NCI-H2171 treated with DMSO at 0.1 percent for 48 hours (cell line): ENCODE measurements at places on chromosomes 6 and 20.
A peak's percentile ranks its signal among the peaks of the same experiment; 100 is the strongest.

- no peak for DNase-seq
Observed at GRCh38 chr6:170127151-170127550, 163.7 kb downstream of the DLL1 start.

DNA sequence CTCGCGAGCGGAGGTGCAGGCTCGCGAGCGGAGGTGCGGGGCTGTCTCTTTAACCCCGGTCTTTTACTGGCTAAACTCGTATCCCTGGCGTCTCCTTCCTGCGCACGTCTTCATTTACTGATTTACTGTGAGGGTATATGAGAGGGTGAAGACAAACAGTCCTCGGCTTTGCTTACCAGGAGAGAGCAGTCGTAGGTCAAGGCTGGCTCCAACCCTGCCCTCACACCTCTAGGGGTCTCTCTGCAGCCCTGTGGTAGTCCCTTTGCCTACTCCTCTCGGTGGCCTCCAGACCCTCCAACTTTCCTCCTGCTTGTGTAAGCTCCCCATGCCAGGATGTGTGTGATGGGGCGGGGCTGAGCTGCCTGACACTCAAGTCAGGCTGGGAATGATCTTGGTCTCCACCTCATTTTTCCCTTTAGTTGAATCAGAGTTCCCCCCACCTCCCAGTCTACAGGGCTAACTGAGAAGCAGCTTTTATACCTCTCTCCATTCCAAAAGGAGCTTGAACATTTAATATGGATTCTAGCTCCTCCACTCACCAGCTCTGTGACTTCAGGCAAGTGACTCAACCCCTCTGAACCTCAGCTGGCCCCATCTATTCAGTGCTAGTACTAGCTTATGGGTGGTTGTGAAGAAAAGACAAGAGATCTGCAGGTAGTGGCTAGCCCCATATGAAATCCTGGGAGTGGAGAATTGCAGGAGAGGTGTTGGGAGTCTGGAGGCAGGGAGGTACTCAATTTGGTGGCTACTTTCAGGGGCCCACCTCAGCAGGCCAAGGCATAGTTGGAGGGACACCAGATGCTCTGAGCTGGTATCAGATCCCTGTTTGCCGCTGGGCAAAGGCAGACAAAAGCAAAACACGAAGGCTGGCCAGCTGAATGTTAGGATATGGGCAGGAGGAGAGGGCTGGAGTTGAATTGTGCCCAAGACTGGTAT lies 902 bp downstream of the SLC29A1 start:
- no peak for DNase-seq

DNA sequence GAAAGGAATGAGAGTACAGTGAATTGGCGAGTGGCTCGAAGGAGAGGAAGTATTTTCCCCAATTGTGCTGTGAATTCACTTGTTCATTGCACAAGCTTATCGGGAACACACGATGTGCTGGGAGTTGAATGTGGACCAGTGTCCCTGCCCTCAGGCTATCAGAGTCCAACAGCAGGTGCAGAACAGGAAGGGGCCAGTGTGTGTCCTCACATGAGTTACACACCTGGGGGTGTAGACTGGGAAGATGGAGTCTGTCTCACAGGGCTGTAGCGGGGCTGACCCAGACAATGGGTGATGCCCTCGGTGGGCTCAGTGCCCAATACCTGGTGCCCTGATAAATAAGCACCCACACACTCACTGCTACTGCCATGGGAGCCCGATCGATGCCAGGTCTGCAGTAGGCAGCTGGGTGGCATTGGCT lies 14.4 kb downstream of the DUSP22 start:
- DNase-seq, result no peak

- DNase-seq, result peak; percentile 6
Observed at GRCh38 chr6:22838345-22838744, 269.0 kb downstream of the HDGFL1 start.

- no peak for DNase-seq
Observed at GRCh38 chr6:110327391-110327790, 30.8 kb downstream of the METTL24 start.

- no peak for DNase-seq
Observed at GRCh38 chr6:2552526-2553154, 198.1 kb downstream of the MYLK4 start.

DNA sequence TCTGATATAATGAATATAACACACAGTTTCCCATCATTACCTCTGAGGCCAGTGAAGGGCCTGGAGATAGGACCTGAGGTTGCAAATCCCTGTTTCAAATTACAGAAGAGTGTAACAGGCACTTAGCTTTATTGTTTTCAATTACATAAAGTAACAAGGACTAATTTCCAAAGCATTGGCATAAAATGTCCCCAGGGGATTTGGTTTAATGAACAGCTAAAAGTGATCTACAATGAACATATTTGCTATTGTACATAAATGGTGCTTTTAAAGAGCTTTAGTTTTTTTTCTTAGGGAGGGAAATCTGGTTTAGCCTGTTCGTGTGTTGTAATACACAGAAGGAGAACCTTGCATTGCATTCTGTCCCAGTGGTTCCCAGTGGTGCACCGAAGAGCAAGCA lies 54.4 kb downstream of the HMGN3 start:
- DNase-seq, result no peak

GRCh38 chr6:140779991-140780596 lies 1352.6 kb upstream of the GJE1 start:
- DNase-seq, result no peak

- peak; percentile 32 for DNase-seq
Observed at GRCh38 chr6:106165885-106166485, 79.8 kb downstream of the PRDM1 start.

DNA sequence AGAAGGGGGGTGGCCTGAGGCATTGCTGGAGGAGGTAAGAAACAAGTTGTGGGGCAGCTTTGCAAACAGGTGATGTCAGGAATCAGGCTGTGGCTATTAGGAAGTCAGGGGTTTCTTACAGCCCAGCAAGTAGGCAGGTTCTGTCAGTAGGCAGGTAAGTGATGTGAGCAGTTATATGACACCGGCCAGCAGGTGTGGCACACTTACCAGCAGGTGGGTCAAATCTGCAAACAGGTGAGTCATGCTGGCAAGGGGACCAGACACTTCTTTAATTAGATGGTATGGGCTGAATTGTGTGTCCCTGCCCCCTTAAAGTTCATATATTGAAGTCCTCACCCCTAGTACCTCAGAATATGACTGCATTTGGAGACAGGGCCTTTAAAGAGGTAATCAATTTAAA lies 16.4 kb upstream of the ENPP4 start:
- DNase-seq, result peak; percentile 5

DNA sequence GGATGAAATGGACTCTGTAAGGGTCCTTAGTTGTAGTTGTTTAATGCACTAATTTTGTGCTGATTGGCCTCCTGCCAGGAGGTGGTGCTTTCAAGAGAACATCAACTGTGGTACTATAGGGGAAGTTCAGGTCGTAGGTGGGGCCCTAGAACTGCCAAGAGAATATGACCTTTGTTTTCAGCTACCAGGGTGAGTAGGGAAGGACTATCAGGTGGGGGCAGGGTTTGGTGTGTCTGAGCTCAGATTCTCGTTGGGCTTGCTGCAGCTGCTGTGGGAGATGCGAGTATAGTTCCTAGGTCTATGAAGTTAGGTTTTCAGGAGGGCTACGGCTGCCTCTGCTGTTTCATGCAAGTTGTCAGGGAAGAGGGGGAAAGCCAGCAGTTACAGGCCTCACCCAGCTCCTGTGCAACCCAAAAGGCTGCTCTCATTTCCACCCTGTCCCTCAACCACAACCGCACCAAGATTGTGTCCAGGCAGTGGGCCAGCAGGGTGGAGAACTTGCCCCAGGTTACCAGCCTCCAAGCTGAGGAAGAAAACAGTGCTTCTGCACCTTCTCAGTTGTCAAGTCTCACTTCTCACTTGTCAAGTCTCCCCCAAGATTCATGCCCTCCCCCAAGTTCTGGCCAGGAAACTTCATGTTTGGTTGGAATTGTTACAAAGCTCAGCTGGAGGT lies 626.5 kb upstream of the MAP3K7 start:
- DNase-seq, result no peak

DNA sequence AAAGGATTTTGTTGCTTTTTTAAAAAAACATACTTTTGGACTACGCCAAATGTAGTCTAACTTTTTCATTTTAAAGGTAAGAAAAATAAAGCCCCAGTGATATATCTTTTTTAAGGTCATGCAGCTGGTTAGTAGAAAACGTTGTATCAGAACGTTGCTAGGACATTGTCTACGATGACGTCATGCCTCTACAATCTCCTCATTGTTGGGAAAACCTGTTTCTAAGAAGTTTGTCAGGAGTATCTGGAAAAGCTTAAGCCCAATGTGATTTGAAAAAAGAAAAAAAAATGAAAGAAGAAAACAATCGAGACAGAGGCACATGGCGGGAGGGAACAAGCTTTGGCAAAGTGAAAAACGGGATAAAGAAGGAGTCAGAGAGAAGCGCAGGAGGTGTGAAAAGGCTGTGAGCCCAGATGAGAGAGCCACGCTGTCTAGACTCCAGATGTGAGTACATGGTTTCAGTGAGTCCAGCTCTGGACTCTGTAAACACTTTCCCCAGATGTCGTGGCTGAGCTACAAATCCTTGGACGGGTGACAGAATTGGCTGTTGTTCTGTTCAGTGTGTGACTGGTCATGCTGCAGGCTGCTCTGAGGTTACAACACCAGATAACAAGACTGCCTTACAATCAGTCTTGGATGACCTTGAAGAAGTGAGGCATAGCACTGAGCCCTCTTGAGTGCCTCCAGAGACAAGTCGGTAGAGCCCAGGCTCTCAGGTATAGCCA lies 656.7 kb upstream of the ID4 start:
- DNase-seq, result no peak

DNA sequence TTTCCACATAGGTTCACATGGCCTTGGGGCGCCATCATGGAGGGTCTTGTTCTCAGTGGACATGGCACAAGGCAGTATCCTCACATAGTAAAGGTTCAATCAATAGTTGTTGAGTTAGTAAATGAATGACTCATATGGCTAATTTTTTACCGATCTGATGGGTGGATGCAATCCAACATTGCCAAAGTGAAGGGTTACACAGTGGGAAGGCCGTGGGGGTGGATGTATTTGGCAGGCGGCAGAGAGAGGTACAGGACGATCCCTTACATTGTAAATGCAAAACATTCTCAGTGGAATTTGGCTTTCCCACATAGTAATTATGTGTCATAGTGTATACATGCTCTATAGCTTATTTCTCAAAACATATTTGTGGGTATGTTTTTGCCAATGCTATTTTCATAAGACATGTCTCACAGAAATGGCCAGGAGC lies 21.0 kb upstream of the PDE7B start:
- no peak for DNase-seq

DNA sequence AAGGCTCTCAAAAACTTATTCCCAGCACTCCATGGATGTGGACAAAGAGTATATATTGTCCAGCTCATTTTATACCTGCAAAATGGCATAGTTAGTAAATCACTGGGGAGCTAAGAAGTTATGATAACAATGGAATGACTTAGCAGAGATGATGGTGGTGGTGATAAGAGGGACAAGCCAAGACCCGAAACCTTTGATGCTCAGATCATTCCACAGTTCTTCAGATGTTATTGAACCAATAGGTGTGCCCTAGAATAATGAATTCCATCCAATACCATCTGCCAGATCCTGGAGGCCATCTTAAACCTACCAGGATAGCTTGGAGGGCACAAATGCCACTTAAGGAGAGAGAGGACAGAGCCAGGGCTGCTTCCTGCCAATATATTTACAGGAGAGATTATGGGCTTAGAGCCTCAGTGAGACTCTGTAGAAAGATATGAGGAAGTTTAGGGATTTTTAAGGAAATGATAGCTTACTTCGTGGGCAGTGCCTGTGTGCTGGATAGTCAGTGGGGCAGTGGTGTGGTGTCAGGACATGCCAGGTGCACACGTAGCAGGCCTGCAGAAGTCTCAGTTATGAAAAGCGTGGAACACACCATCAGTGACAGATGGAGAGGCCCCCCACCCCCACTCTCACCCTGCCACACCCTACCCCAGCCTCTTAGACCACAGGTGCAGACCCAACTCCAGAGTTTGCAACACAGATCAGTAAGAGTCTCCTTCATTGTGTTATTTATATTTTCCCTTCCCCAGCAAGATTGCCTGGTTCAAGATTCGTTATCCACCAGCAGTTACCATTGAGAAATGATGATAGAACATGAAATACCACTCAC lies 209.7 kb upstream of the SUPT3H start:
- no peak for DNase-seq

GRCh38 chr20:34517114-34517505 lies 888 bp downstream of the DYNLRB1 start:
- no peak for DNase-seq

DNA sequence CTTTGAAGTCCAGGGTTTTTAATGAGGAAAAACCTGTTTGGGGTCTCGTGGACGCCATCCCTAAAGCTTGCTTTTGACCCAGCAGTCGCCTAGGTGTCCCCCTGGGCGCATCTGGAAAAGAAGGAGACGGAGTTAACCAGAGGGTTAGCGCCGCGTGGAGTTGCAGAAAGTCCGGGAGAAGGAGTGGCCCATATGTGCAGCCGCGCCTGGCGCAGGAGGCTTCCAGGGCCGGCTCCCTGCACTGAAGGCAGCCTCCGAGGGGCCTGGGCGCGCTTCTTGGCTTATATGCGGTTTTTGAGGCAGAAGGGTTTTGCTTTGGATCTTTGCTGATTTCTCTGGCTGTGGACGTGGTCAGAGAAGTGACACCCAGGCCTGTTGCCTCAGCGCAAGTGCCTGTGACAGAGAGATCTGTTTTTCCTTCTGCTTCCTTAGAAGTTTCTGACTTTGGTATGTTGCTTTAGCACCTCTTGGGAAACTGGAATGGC lies 987 bp downstream of the TMEM181 start:
- DNase-seq, result no peak

DNA sequence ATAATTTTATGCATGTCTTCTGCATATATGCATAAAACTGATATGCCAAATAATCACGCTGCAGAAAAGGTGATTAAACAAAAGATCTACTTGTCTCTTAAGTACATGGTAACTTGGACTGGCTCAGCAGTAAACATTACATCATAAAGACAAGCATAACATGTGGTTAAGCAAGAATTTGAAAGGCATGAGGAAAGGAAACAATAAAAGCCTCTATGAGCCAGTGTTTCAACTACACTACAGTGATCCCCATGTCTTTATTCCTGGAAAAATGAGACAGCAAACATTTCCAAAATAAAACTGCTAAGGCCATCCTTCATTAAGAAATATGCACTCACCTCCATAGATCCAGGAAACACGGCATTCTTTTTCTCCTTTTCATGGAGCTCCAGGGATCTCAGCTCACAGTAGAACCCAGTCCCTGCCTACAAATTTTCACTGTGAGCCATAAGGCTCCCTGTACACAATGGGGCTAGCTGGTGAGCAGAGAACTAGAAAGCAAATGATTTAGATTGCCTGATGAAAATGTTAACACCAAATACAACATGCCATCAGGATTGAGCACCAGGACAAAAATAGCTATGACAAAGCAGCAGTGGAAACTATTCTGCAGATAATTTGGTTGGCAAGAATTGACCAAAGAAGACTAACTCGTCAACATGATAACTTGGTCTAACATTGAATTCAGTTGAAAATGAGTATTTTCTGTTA lies 156.1 kb downstream of the COL21A1 start:
- DNase-seq, result no peak

DNA sequence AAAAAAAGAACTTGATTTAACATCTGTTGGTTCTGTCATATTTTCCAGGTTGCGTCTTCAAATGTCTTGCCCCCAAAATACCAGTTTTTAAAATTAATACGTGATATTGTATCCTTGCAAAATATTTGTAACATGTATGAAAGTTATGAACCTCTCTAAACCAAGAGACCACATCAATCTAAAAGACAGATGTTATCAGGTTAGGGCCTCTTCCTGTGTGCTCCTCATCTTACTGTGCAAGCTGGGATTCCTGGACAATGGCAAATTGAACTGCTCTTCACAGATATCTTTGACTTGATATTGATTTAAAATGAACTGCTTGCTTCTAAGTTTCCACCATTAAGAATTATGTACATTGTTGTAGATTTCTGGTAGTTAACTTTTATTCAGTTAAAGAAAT lies 9.6 kb downstream of the TMEM239 start:
- no peak for DNase-seq
